Smooth muscle cell of bladder (primary cell): ENCODE measurements at places on chromosomes 11 and 22. TPM values are rescaled to one million over a fixed set of nuclear protein-coding genes. Genes with fewer than 3 reads are reported as not detected.

ANO5 gene
- total RNA-seq = under 0.01 and 0.18 TPM in 2 replicates

CD3G gene
- not detected in 2 replicates for total RNA-seq

KDM4D gene
- 0.37 and 0.43 TPM in 2 replicates for total RNA-seq

TOMT gene
- not detected in 2 replicates for total RNA-seq

RNF169 gene
- 20.8 and 27.1 TPM in 2 replicates for total RNA-seq

SLCO2B1 gene
- 0.28 and 0.65 TPM in 2 replicates for total RNA-seq

KRTAP5-9 gene
- not detected in 2 replicates for total RNA-seq

CECR2 gene
- under 0.01 and 0.28 TPM in 2 replicates for total RNA-seq

SCGB1C1 gene
- not detected in 2 replicates for total RNA-seq

OR5M10 gene
- total RNA-seq = not detected in 2 replicates
